ENCODE measurements at places on chromosomes 3 and 15. TPM values are rescaled to one million over a fixed set of nuclear protein-coding genes. Genes with fewer than 3 reads are reported as not detected.

The ISLR gene
- total RNA-seq = 0.39 TPM

The GPR156 gene
- total RNA-seq = 0.48 TPM

The KLHL6 gene
- not detected for total RNA-seq

The PIAS1 gene
- total RNA-seq = 22.5 TPM

The SPATA12 gene
- total RNA-seq = 0.62 TPM

The COL8A1 gene
- total RNA-seq = not detected

Data from A549 treated with Mapracorat at 1 μM for 4 hours (cell line).